Activated naive CD8-positive, alpha-beta T cell treated with anti-CD3 and anti-CD28 coated beads, Interleukin-2, amount 10 ng/mL, durations not matched to agents 7 days and 5 days (primary cell): ENCODE measurements at places on chromosomes 16 and 17. TPM values are rescaled to one million over a fixed set of nuclear protein-coding genes. Genes with fewer than 3 reads are reported as not detected.

Gene TAT
- total RNA-seq: not detected

Gene TPSB2
- total RNA-seq: not detected

Gene SLC38A8
- total RNA-seq: not detected

GRCh38 chr16:588639-588888, 1.3 kb upstream of the RAB40C start:
- no peaks in the 10 kb centered on the region for H3K36me3 ChIP-seq
- peaks cover 17% of the 10 kb centered on the region for H3K4me1 ChIP-seq
- H3K27ac ChIP-seq: peak overlapping the region; percentile 98

DNA sequence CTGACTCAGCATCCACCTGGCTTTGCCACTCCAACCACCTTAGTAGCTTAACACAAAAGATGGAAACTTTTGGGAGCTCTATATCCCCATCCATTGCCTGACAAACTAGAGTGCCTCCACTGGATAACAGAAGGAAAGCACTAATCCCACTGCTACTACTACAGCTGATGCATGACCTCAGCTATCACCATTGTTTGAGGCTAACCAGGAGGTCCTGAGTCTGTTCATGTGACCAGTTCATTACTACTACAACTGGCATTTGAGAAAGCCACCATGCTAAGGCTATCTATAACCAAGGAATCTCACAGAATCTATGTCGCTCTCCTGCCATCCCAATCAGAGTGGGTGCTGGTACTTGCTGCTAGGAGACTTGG, 604.3 kb upstream of the CA10 start:
- no peaks in the 10 kb centered on the region for H3K36me3 ChIP-seq
- H3K27ac ChIP-seq: no peak overlapping the region
- DNase-seq: no peak
- no peaks in the 10 kb centered on the region for H3K4me1 ChIP-seq

DNA sequence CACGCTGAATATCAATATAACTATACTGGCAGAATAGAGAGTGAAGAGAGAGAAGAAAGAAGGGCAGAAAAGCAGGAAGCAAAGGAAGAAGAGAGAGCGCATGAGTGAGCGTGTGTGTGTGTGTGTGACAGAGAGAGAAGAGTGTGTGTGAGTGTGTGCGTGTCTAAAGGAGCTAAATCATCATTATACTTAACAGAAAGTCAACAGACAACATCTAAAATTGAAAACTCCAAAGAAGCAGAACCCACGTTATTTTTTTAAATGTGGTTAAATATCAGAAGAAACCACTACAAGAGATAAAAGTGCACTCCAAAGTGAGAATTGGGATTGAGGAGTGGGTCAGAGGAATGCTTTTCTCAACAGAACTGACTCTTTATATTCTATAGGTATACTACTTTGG, 77.2 kb downstream of the BRIP1 start:
- DNase-seq: no peak
- H3K4me3 ChIP-seq: no peak overlapping the region
- H3K4me1 ChIP-seq: no peaks in the 10 kb centered on the region
- peaks cover 24% of the 10 kb centered on the region for H3K36me3 ChIP-seq
- no peaks in the 10 kb centered on the region for H3K27me3 ChIP-seq

- H3K4me1 ChIP-seq: no peaks in the 10 kb centered on the region
- no peak overlapping the region for H3K4me3 ChIP-seq
- H3K36me3 ChIP-seq: no peaks in the 10 kb centered on the region
- H3K27ac ChIP-seq: no peak overlapping the region
- DNase-seq: no peak
These were observed 20.5 kb downstream of the MYO15A start for GRCh38 chr17:18129041-18129502.

DNA sequence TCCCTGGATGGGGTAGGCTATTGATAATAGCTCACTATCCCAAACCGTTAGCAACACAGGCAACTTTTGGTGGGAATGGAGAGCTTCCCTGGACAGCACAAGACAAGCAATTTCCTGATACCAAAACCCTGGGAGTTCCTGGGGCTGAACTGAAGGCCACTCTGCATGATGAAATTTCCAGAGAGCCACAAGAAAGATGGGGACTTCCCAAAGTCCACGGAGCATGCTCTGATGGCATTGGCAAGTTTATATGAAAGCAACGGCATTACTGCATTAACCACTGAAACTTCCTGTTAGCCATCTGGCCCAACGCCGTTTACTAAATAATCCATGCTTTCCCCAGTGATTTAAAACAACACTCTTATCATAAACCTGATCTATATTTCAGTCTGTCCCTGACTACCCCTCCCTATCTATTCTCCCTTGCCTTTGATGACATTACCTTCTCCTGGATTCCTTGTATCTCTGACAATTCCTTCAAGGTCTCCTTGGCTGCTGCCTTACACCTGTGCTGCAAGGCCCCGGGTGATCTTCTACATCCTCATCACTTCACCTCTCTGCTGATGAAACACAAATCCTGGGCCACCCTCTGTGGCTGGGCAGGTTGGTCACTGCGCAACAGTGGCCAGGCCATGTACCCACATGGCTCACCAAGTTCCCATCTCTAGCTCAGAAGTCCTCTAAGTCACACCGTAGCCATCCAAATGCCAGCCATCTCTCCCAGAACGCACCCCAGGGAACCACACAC, 108.5 kb upstream of the RCVRN start:
- no peak for DNase-seq
- H3K27me3 ChIP-seq: no peaks in the 10 kb centered on the region
- no peaks in the 10 kb centered on the region for H3K4me1 ChIP-seq
- no peak overlapping the region for H3K4me3 ChIP-seq

GRCh38 chr16:31243734-31244670, 15.8 kb upstream of the ITGAM start:
- peaks cover 16% of the 10 kb centered on the region for H3K27me3 ChIP-seq
- H3K4me1 ChIP-seq: peaks cover 2% of the 10 kb centered on the region
- no peak overlapping the region for H3K4me3 ChIP-seq
- no peaks in the 10 kb centered on the region for H3K36me3 ChIP-seq
- H3K27ac ChIP-seq: no peak overlapping the region
- no peak for DNase-seq

DNA sequence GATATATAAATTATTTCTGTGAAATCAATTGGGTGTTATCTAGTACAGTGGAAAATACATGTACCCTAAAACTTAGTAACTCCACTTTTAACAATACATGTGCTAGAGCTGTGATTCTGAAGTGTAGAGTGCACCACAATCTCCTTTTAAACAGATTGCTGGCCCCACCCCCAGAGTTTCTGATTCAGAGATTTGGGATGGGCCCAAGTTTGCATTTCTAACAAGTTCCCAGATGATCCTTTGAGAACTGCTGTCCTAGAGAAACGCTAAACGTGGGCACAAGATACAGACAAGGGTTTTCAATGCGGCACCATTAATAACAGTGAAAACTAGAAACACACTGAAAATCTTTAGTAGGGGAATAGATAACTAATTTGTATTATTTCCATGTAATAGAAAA, 49.2 kb downstream of the NXPH3 start:
- no peak overlapping the region for H3K27ac ChIP-seq
- no peak overlapping the region for H3K4me3 ChIP-seq
- H3K27me3 ChIP-seq: no peaks in the 10 kb centered on the region
- no peak for DNase-seq
- peaks cover 9% of the 10 kb centered on the region for H3K36me3 ChIP-seq
- H3K4me1 ChIP-seq: peaks cover 15% of the 10 kb centered on the region

GRCh38 chr17:81888988-81889595, 2.3 kb downstream of the ALYREF start:
- peaks cover 39% of the 10 kb centered on the region for H3K36me3 ChIP-seq
- no peaks in the 10 kb centered on the region for H3K27me3 ChIP-seq
- peak overlapping the region; percentile 83 for H3K27ac ChIP-seq
- peak overlapping the region; percentile 87 for H3K4me3 ChIP-seq
- no peak for DNase-seq

- peaks cover 4% of the 10 kb centered on the region for H3K36me3 ChIP-seq
- no peak for DNase-seq
- no peak overlapping the region for H3K4me3 ChIP-seq
- peaks cover 6% of the 10 kb centered on the region for H3K4me1 ChIP-seq
- no peak overlapping the region for H3K27ac ChIP-seq
These were observed 3.4 kb upstream of the NTN3 start for GRCh38 chr16:2467528-2468232.

- no peaks in the 10 kb centered on the region for H3K36me3 ChIP-seq
- H3K4me1 ChIP-seq: no peaks in the 10 kb centered on the region
- no peak overlapping the region for H3K4me3 ChIP-seq
These were observed 364.1 kb downstream of the FOXL1 start for GRCh38 chr16:86942151-86943051.

DNA sequence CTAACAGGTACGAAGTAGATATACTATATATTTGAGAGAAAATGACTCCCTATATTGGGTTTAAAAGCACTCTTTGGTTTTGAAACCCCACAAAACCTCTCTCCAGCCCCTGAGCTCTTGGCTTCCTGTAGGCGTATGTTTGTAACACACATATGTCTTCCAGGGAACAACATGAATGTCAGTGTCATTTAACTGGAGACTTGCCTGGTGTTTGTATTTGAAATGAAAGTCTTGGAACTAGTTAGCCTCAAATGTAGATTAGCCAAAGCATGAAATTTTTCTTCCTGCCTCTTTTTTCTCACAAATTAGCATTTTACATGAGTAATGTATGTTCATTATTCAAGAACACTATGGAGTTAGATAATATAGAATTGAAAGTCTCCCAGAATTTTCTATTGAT, 411.8 kb upstream of the ASIC2 start:
- peaks cover 7% of the 10 kb centered on the region for H3K27me3 ChIP-seq
- no peaks in the 10 kb centered on the region for H3K36me3 ChIP-seq
- no peak overlapping the region for H3K4me3 ChIP-seq
- no peaks in the 10 kb centered on the region for H3K4me1 ChIP-seq

- H3K4me1 ChIP-seq: peaks cover 56% of the 10 kb centered on the region
- H3K4me3 ChIP-seq: peak overlapping the region; percentile 40
- H3K27me3 ChIP-seq: no peaks in the 10 kb centered on the region
These were observed 55.3 kb downstream of the USP10 start for GRCh38 chr16:84754956-84755672.

DNA sequence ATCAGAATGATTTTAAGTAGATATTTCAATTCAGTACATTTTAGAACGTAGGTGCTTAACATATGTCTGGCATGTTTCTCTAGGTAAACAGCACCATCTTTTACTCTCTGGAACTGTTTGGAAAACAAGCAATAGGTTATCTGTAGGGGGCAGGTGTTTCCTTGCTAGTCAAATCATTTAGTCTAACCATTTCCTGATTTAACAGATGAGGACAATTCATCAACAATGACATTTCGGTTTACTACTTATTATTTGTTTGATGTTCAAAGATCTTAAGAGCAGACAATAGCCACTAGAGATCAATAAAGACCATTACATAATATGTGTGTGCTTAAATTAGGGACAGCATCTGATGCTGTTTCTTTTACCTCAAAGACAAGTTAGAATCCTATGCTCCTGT, 173.1 kb downstream of the CEP112 start:
- DNase-seq: no peak
- H3K27ac ChIP-seq: no peak overlapping the region
- no peaks in the 10 kb centered on the region for H3K27me3 ChIP-seq
- H3K36me3 ChIP-seq: no peaks in the 10 kb centered on the region
- no peaks in the 10 kb centered on the region for H3K4me1 ChIP-seq

- H3K36me3 ChIP-seq: peaks cover 10% of the 10 kb centered on the region
- no peak overlapping the region for H3K4me3 ChIP-seq
- no peaks in the 10 kb centered on the region for H3K27me3 ChIP-seq
- H3K4me1 ChIP-seq: peaks cover 3% of the 10 kb centered on the region
- no peak for DNase-seq
These were observed 37.3 kb upstream of the ANKFY1 start for GRCh38 chr17:4301066-4301465.

DNA sequence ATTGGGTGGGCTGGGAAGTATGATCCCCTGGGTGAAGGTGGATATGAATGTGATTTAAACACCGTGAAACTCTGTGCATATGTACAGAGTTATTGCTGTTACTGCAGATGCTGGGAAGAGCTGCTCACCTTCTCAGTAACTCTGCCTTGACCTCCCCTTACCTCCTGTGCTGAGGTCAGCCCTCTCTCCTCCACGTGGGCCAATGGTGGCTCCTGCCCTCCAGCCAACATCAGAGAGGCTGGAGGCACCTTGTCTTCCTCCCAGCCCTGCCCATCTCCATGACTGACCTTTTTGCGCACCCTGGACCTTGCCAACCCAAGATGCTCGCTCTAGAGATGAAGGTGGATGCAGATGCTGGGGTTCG, 387 bp upstream of the ASB16 start:
- no peaks in the 10 kb centered on the region for H3K4me1 ChIP-seq
- H3K36me3 ChIP-seq: no peaks in the 10 kb centered on the region
- no peaks in the 10 kb centered on the region for H3K27me3 ChIP-seq
- DNase-seq: no peak

DNA sequence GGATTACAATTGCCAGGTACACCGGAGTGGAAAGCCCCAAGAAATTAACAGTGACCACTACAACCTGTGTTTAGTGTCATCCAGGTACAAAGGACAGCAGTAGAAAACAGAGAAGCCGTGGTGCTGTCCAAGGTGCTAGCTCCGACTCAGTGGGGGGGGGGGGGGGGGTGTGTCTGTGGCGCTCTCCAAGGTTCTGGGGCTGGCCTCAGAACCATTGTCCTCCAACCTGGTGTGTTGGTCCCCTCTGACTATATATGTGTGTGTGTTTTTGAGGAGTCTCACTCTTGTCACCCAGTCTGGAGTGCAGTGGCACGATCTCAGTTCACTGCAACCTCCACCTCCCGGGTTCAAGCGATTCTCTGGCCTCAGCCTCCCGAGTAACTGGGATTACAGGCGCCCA, 5.8 kb upstream of the ZNF23 start:
- peaks cover 3% of the 10 kb centered on the region for H3K27me3 ChIP-seq
- no peak overlapping the region for H3K27ac ChIP-seq
- peak; percentile 56 for DNase-seq
- peaks cover 5% of the 10 kb centered on the region for H3K4me1 ChIP-seq
- H3K36me3 ChIP-seq: no peaks in the 10 kb centered on the region

- H3K4me3 ChIP-seq: no peak overlapping the region
- H3K27me3 ChIP-seq: peaks cover 16% of the 10 kb centered on the region
- H3K36me3 ChIP-seq: no peaks in the 10 kb centered on the region
- DNase-seq: no peak
- H3K4me1 ChIP-seq: peaks cover 3% of the 10 kb centered on the region
- H3K27ac ChIP-seq: no peak overlapping the region
These were observed 6.7 kb downstream of the SMTNL2 start for GRCh38 chr17:4590981-4591453.

DNA sequence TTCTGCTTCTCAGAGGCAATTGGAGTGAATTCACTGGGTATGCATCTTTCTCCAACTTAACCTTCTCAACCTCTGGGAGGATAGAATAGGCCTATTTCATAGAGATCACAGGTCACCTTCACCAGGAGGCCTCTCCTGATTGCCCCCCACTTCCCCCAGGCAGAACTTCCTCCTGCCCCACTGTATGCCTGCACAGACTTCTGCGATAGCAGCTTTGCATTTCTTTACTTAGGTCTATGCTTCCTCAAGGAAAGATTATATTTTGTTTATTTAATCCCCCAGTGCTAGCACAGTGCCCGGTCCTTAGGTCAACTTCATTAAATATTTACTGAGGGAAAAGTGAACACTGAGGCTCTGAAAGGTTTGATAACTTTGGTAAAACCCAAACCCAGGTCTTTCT, 19.9 kb downstream of the MYO18A start:
- peaks cover 15% of the 10 kb centered on the region for H3K4me1 ChIP-seq
- peaks cover 2% of the 10 kb centered on the region for H3K36me3 ChIP-seq
- H3K27me3 ChIP-seq: no peaks in the 10 kb centered on the region
- no peak overlapping the region for H3K27ac ChIP-seq
- H3K4me3 ChIP-seq: no peak overlapping the region
